A549 (cell line): ENCODE measurements at places on chromosomes 16 and 17. TPM values are rescaled to one million over a fixed set of nuclear protein-coding genes. Genes with fewer than 3 reads are reported as not detected.

The PLLP gene
- 1.5 to 1.9 TPM (median 1.8 TPM) in 3 replicates for polyA plus RNA-seq

DNA sequence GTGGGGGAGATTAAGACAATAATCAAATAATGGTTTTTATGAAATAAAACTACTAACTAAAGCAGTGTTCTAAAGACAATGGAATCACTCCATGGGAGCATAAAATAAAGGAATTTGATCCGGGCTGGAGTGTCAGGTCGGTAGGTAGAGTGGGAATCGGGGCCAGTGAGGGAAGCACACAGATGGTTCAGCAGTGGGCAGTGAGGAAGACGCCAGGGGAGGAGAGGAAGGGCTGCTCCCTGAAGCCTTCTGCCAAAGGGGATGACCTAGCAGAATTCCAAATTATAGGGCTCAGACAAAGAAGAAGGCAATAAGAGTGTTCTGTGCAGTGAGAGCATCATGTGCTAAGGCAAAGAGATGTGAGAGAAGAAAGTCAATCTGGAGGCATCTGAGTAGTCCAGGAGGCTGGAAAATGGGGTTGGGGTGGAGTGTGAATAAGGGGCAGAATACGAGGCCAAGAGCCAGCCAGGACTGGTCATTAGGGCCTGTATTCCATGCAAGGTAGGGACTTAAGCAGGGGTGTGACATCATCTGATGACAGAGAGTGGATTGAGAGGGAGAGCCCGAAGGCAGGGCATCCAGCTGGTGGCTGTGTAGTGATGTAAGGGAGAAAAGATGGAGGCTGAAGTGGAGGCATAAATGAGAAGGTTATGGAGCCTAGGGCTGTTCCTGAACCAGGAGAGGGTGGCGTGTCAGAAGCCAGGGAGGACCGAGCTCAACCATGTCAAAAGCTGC, 137.6 kb downstream of the COPRS start:
- no peak for DNase-seq

DNA sequence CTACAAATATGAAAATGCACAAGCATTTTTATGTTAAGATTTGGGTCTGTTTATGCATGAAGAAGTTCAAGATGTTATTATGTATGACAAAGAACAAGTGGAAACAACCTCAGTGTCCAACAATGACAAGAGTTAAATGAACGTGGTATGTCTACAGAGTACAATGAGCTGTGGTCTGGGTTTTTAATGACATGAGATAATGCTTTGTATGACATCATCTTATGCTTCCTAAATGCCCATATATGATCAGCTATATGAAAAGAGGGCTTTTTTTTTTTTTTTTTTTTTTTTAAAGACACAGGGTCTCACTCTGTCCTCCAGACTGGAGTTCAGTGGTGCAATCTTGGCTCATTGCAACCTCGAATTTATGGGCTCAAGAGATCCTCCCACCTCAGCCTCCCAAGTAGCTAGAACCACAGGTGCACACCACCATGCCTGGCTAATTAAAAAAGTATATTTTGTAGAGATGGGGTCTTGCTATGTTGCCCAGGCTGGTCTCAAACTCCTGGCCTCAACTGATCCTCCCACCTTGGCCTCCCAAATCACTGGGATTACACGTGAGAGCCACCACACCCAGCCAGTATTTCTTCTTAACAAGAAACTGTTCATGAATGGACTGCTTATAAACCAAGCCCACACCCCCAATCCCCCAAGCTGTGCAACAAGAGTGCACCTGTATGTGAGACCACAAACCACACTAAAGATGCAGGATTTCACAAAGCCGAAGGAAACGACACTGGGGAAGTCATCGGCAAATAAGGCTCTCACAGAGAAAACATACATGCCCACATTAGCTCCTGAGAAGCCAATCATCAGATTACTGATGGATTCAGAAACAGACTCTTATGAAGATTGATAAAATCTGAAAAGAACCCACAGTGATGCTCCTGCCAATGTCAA, 114.5 kb downstream of the CPPED1 start:
- DNase-seq: no peak

GRCh38 chr16:10169904-10170410, 12.3 kb downstream of the GRIN2A start:
- no peak for DNase-seq

DNA sequence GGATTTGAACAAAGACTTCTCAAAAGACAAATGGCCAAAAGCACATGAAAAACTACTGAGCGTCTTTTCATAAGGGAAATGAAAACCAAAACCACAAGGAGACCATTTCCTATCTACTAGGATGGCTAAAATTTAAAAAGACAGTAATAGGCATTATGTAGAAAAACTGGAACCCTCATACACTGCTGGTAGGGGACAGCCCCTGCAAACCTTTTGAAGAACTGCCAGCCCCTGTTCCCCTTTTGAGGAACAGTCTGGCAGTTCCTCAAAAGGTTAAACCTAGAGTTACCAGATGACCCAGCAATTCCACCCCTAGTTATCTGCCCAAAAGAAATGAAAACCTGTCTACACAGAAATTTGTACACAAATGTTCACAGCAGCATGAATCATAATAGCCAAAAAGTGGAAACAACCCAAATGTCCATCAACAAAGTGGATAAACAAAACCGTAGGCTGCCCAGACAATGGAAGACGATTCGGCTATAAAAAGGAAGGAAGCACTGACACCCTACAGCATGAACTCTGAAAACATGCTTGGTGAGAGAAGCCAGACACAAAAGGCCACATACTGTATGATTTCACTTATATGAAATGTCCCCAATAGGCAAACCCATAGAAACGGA, 22.9 kb downstream of the CDIP1 start:
- DNase-seq: no peak

- no peak for DNase-seq
These were observed 31.7 kb downstream of the ERCC4 start for GRCh38 chr16:13951611-13952010.

DNA sequence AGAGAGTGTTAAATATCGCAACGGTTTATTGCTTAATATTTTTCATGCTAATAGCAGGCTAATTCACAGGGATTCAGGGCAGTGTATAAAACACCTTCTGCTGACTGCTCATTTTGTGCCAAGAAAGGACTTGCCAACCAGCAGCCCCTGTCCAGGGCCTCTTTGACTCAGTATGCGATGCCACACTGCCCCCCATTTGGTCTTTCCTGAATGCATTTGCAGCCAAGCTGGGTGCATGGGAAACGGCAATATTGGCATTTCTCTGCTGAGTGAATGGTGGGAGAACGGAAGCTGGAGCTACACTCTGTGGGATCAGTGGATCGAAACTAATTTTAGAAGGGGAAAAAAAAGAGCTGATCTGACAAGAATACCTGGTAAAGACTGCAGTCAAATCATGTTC, 152.9 kb upstream of the C16orf82 start:
- DNase-seq: no peak

The ARL5C gene
- polyA plus RNA-seq: not detected in 3 replicates

The PRSS8 gene
- polyA plus RNA-seq: 0.09 to 0.21 TPM (median 0.15 TPM) in 3 replicates

DNA sequence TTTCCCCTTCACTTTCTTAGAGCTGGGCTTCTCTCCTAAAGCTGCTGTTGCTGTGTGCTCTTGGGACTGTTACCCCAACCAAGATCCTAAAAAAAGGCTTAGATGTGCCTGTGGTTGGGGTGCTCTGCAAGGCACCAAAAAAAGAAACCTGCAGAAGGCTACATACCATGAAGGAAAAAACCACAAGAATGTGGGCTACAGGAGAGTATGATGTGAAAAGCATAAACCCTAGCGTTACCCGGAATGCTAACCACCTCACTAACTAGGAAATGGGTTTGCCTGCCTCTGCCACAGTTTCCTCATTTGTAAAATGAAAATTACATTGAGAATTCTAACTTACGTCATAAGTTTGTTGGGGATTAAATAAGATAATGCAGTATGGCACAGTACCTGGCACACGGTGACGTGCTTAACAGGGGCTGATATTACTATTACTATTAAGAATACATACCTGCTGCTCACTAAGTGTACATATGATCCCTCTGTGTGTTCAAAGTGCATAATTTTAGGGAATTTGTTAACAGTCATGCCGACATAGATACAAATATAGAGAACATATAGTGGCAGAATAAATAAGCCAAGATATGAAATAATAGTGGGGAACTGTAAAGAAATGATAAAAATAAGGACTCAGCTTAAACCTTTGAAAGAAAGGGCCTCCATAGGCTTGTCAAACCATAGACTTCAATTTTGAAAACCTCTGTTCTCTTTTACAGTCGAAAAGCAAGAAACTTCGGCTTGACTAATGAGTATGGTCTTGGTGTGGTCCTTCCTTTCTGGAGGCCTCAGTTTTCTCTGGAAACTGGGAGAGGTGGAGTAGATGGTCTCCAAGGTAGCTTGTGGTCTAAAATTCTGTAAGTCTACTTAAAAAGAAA, 177.8 kb upstream of the TBX2 start:
- DNase-seq: no peak

The DNAAF8 gene
- polyA plus RNA-seq: 0.73 to 1.6 TPM (median 0.89 TPM) in 3 replicates

DNA sequence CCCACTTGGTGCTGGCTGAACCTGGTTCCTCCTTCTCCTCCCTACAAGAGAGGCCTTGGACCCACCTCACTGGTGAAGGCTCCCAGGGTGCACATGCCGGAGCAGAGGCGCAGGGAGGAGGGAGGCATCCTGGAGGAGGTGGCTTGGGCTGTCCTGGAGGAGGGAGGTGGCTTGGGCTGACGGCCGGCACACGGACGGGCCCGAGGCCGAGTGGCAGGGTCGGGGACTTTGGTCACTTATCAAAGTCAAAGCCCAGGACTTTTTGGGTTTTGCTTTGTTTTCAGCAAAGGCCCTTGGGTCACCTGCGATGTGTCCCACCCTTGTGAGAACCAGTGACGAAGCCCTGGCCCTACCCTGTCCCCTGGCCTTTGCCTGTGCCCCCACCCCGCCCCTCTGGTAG, 28.5 kb downstream of the ENDOV start:
- DNase-seq: no peak

DNA sequence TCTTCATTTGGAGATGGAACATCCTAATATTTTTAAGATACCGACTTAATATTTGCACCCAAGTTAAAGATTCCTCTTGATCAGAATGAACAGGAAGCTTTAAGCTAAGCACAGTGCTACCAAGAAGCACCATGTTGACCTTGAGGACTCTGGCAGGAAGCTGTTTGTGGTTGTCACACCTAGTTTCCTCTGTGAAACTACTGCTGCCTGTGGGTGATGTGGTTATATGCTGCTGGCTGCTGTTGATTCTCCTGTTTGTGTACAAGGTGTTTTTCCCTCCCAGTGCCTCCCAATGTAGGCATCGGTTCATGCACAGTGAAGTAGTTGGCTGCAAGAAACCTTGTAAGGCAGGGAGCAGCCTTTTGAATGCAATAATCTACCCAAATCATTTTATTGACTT, 23.4 kb downstream of the RBL2 start:
- no peak for DNase-seq

- DNase-seq: no peak
These were observed 13.0 kb upstream of the NETO2 start for GRCh38 chr16:47156680-47157215.

The KCNH4 gene
- 0.37 to 0.40 TPM (median 0.39 TPM) in 3 replicates for polyA plus RNA-seq

- DNase-seq: no peak
These were observed 71.2 kb downstream of the OMG start for GRCh38 chr17:31225831-31226230.
